ENCODE measurements at places on chromosomes 3 and 15.

DNA sequence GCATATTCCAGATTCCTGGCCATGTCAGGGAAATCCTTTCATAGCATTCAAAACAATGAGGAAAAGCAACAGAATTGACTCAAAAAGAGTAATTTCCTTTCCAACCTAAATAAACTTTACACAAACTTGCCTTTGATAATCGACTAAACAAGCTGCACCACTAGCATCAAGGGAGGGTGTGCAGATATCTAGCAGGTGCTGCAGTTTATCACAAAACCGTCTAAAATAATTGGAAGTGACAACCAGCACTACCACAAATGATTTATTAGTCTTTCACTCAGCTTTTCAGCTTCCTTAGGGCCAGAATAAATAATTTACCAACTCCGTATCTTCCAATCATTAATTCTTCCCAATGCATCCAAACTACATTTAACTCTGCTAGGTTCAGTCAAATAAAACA lies 71.7 kb downstream of the TBC1D5 start:
- DNase-seq = no peak

DNA sequence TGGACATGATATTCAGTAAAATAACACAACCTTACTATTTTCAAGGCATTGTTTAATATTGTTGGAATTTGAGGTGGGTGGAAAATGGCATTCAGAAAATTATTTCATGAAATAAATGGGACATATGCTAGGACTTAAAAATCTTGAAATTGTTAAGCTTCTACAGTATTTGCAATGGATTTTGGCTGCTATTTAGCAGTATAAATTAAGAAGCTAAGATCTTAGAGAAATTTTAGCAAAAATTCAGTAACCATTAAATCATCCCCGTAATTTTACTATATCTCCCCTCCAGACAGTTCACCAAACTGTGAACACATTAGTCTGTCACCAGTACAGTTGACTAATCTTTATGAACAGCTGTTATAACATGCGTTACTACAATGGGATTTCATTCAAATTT lies 8.2 kb downstream of the DIPK2A start:
- DNase-seq = no peak

GRCh38 chr3:25471081-25471768 lies 43.2 kb downstream of the RARB start:
- no peak for DNase-seq

GRCh38 chr15:39621210-39621609 lies 40.3 kb downstream of the THBS1 start:
- no peak for DNase-seq

DNA sequence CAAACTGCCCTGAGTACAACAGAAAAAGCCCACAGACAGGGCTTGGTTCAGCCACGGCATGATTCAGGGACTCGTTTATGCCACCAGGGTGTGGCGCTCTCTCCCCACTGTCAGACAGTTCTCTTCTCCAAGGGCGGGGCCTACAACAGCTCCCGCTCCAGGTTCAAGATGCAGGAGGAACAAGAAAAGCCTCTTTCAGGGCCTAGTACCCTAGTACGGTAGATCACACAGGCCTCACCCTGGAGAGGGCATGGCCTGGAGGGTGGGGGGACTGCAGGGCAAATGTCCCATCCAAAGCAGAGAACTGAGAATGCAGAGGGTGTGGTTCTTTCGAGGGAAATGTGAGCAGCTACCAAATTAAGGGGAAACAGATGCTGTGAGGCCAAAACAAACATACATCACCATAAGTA lies 12.0 kb downstream of the MESD start:
- peak; percentile 29 for DNase-seq

DNA sequence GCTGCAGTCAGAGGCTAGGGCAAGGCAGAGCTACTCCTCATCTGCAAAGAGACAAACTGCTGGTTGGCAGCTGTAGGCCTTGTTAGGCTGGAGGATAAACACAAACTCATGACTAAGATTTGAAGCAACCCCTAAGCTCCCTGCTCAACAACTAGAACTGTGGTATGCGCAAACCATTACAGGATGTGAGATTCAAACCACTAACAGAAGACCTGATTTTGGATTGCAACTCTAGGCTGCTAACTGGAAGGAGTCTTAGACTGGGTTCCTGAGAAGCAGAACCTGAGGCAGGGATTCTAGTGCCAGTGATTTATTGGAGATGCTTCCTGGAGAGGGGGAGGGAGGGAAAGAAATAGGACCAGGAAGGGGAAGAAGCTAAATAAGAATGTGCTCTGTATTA lies 22.5 kb downstream of the CCR4 start:
- DNase-seq = no peak

GRCh38 chr3:165830746-165831145 lies 6.5 kb downstream of the BCHE start:
- DNase-seq = no peak

GRCh38 chr15:40103864-40104271 lies 4.8 kb downstream of the BMF start:
- peak; percentile 66 for DNase-seq

GRCh38 chr15:39327005-39327730 lies 253.7 kb upstream of the THBS1 start:
- no peak for DNase-seq

DNA sequence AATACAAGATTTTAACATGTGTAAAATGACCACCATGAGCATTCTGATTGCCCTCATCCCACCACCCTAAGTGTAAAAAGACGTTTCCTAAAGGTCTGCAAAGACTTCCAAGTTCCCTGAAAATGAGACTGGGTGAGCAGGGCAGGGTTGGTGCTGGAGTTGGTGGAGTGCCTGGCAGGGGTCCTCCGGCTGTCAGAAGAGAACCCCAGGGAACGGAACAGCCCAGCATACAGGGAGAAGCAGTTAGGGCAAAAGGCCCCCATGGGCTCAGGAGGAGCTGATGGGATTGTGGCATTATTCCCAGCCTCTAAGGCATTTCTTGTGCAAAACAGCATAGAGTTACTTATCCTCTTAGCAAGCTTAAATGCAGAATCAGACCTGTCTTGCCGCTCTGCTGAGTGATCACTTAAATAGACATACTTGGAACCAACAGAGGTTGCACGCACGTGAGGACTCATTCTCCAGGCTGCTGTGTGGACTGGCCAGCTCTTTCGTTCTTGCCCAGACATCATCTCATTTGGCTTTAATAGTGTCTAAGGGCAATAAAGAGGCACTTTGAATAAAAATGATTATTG lies 36.0 kb downstream of the XYLB start:
- no peak for DNase-seq

DNA sequence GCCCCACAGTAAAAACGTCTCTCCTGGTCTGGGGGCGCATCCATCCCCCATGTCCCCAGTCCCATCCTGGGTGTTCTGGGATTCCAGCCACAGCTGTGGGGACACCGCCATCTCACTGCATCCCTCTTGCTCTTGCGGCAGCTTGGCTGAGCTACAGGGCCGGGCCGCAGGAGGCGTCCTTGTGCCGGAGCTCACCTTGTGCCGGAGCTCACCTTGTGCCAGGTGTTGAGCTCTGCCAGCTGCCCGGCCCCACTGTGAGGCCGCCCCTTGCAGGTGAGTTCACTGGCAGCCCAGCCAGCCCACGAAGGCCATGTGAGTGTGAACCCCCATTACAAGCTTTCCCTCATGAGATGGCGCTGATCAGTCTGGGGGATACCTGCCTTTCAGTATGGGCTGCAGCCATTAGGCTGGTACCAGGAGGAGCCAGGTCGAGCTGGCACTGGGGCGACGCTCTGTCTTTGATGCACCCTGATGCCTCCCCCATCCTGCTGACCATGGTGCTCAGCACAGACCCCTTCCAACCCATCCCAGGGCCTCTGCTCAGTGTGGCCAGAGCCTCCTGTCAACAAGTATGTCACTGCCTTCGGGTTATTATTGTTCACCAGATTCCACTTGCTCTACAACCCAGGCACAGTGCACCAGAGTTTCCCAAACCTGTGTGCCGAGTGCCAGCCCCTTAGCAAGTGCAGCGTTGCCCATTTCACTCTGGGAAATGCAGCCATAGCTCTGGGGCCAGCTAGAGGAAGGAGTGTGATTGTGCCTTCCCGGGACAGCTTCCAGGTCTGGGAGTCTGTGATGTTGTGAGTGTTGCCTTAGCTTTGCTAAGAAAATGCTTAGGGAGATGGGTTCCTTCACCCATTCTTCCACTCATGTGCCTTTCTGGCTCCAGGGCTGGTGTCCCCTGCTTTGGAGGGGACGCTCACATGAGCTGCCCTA lies 105.7 kb downstream of the APBA2 start:
- no peak for DNase-seq

GRCh38 chr3:5019411-5020241 lies 40.4 kb downstream of the BHLHE40 start:
- DNase-seq = no peak

- no peak for DNase-seq
Observed at GRCh38 chr15:48582452-48583247, 62.9 kb downstream of the FBN1 start.

DNA sequence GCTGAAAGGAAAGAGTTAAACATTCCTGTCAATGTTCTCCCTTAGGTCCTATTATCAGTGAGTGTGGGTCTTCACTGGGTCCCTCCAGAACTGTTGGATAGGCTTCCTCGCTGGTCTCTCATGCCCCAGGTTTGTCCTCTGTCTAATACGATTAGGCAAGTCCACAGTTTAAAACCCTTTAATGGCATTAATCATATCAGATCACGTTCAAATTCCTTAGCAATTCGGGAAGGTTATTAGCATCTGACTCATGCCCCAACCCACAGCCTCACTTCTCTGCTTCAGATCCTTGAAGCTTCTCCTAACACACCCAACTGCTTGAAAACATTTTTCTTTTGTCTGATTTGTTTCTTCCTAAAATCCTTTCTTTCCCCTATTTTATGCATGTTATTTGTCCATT lies 224.3 kb upstream of the ATP10A start:
- DNase-seq = no peak

Data from NCI-H748 treated with DMSO at 0.1 percent for 48 hours (cell line).